Thyroid gland (tissue), 4 donors: ENCODE measurements at places on chromosomes 4 and X.
A peak's percentile ranks its signal among the peaks of the same experiment; 100 is the strongest.

GRCh38 chr4:20127626-20128025, 124.1 kb upstream of the SLIT2 start:
- no peak for DNase-seq

- no peak for DNase-seq
Measured at GRCh38 chr4:130028552-130028951, 932.6 kb downstream of the C4orf33 start.

DNA sequence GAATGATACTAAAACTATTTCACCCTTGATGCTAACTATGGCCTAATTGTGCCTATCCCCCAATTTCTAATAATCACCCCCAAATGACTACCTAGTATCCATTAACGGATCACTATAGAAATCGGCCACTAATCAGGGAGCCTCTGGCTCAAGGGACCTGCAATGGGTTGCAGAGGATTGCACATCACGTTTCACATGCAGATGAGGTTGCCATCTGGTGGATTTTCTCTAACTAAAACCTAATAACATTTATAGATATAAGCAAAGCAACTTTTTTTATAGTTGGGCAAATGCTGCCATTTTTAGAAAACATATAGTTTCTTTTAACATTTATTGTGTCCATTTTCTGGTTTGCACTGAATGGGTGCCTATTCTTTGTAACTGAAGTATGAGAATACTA, 28.3 kb upstream of the ALG13 start:
- no peak for DNase-seq

- no peak for DNase-seq
Measured at GRCh38 chrX:138858438-138858837, 146.9 kb upstream of the FGF13 start.

- DNase-seq: no peak
Measured at GRCh38 chrX:64428371-64428770, 33.1 kb upstream of the MTMR8 start.

DNA sequence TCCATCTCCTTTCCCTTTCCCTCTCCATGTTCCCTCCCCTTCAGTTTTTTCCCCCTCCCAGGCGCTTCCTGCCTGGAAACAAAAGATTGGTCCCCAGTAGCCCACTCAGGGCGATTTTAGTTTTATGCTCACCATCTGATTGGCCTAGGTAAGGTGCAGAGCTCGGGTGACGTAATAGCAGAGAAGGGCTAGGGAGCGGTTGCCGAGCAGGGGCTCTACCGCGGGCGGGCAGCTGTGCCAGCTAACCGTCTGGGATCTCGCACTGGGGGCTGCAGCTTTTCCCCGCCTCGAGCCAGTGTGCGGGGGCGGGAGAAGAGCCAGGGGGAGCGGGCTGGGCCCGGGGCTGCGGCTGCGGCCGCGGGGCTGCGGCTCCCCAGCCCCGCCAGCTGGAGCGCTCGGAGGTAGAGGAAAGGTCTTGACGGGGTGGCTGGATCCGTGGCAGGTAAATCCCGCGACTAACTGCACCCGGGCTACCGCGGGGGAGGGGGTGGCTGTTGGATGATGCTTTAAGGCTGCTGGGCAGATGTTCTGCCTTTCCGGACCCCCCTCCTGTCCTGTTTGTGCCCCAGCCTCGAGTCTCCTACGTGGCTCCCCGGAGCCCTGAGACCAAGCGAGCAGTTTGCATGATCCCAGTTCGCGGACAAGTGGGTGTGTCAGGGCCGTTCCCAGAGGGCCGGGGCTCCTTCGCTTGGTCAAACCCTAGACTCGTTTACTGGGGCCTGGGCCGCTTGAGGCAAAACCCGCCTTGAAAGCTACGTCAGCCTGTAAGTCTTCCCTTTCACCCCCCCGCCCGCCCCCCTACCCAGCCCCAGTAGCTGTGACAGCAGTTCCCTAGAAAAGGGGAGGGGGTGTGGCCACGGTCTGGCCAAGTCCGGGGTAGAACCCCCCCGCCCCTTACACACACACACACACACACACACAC, at the start of gene PAK3:
TSS of gene PAK3 (plus strand) at position 218 of the 922 bp plus-strand sequence. CDS start 26,913 bp downstream, outside the sequence.
- DNase-seq: peak; percentile 55

GRCh38 chr4:74117024-74117534, 18.1 kb upstream of the CXCL2 start:
- DNase-seq: peak; percentile 70

DNA sequence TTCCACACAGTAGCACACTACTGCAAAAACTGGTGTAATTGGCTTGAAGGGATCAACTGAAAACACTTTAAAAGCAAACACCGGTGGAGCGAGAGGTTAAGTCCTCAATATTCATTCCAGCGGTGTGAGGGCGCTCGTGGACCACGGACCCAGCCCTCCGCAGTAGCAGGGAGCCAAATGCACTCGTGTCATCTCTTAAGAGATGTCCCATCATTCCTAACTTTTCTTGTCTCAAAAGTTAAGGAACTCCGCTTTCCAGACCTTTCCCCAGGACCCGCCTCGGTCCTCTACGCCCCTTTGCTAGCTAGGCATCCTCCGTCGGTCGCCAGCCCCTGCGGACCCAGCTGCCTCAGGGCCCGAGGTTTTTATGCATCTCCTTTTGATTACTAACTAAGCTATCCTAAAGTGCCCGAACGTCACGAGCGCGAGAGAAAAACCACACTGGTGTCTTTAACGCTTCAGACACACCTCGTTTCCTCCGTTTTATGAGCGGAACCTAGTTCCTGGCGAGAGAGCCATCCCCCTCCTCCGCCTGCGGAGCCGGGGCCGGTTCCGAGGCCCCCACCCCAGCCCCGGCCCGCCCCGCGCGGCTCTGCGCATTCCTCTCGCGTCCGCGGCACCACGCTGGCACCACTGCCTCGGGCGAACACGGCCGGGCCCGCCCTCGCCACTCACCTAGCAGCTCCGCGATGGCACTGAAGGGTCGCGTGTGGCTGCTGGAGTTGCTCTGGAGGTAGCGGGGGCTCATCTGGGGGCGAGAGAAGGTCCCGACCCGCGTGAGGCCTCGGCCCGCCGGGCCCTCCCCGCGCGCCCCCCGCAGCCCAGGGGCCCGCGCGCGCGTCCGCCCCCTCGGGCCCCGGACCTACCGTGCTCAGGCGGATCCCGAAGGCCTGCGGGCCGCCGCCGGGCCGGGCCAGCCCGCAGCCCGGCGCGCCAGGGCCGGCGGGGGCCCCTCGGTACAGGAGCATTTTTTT, 723 bp downstream of the MORC4 start:
- DNase-seq: peak; percentile 66

DNA sequence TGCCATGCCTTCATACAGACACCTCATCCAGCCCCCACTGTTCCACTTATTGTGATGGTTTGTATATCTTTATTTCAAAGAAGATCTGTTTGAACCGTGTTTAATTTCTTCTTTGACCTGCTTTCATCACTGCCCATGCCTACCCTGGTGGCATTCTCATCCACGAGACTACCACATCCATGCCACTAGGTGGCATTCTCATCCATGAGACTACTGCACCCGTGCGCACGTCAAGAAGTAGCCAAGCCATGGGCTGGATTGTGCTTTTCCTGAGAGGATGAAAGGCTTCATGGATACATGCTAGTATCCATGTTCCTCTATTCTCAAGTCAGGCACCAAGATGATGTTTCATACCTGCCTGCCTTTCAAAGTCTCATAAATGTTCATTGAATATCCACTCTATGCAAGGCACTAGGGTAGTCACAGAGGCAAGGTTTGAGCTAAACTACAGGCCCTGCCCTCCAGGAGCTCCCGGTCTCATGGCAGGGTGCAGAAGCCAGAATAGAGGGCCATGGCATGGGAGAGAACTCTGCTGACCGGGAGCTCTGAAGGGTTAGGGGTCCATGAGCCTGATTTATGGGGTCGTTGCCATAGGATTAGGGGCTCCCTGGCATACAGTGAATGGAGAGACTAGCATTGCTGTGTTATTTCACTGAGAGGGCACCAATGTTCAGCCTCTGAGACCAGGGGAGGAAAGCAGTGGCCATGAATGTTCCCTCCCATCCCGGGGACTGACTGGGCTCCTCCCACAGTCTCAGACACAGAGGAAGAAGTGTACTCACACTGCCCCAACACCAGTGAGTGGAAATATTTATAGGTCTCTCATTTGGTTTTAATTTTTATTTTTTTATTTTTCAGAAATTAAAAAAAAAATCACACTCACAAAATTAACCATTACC, 24.8 kb upstream of the EOLA2 start:
- DNase-seq: peak; percentile 37

- peak; percentile 68 for DNase-seq
Measured at GRCh38 chrX:153609917-153610835, 11.2 kb upstream of the CCNQ start.

- peak; percentile 5 for DNase-seq
Measured at GRCh38 chrX:139930916-139931645, 1.8 kb downstream of the ATP11C start.

GRCh38 chr4:180057891-180058671, 2185.1 kb upstream of the TENM3 start:
- peak; percentile 24 for DNase-seq

DNA sequence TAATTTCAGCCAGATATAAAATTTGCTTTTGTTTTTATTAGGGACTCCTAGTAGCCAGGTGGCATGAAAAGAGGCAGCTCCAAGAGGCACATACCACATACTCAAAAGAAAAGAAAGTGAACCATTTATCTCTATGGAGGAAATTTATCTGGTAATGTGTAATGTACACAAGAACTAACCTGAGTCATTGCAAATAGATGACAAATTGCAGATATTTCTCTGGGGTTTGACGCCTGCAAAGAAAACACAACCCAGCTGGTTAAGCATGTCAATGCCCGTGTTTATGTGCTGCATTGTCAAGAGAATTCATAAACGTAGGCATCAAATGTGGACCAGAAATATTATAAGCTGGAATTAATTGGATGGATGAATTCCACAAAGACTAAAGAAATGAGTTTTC, 46.9 kb upstream of the PHKA2 start:
- DNase-seq: no peak

DNA sequence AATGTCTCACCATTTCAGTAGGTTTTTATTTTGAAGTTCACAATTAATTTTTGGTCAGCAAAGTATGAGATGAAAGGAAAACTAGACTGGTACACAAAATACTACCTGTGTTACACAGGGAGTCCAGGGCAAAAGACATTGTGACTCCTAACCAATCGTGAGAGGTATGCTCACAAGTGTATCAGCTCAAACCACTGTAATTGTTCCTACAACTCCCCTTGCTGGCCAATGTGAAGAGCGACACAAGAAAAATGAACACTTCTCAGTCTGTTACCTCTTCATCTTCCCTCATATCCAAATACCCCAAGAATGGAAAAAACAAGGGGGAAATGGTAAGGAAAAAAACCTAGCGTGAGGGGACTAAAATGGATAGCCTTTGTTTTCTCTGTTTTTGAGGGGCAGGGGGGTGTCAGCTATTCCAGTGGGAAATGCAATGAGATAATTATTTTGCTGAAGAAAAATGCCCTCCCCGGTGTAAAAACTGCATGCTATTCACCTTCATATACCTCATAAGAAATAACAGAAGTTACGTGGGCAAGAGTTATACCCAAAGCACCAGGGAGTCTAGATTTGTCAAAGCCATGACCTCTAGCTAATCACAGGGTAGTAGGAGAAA, 30.6 kb upstream of the NSUN7 start:
- DNase-seq: peak; percentile 30

DNA sequence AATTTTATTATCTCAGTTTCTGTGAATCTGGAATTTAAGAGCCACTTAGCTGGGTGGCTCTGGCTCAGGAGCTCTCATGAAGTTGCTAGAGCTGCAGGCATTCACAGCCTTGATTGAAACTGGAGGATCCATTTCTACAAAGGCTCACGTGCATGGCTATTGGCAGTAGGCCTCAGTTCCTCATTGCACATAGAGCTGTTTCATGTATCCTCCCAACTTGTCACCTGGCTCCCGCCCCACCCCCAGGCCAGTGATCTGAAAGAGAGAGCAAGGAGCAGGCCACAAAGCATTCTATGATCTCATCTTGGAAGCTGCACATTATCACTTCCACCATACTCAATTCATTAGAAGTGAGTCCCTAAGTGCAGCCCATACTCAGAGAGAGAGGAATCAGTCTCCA, 18.5 kb upstream of the AP1AR start:
- no peak for DNase-seq

DNA sequence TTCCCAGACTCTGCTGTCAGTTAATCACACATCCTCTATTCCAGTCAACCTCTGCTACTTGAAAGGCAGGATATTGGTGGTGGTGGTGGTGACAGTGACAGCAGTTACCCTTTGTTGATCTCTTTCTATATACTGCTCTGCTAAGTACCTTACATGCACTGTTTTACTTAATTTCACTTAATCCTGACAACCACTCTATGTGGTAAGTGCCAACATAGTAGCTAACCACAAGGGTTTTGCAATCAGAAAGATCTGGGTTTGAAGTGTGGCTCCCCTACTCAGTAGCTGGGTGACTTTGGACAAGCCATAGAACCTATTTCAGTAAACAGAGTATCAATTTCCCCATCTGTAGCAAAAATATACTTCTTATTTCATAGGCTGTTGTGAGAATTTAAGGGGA, 24.2 kb upstream of the F9 start:
- no peak for DNase-seq

DNA sequence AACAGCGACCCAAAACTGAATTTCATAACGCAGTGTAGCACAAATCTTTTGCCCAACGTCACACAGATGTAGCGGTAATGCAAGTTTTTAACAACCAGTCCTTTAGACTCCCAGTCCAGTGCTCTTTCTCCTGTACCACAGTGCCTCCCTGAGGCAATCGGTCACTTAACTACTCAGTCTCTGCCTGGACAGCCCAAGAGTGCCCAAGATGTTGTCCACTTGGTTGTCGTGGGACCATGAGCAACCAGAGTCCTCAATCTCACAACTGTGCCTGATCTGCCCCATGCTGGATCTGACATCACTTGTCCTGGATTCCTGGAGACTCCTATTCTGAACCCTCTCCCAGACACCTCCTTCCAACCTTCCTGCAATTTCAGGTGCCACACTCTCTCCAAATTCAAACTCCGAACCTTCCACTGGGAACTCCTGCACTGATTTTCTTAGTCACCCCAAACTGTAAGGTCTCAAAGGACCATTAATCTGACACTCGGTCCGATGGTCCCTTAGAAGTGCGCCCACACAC, 702 bp downstream of the MMGT1 start:
- DNase-seq: peak; percentile 5

DNA sequence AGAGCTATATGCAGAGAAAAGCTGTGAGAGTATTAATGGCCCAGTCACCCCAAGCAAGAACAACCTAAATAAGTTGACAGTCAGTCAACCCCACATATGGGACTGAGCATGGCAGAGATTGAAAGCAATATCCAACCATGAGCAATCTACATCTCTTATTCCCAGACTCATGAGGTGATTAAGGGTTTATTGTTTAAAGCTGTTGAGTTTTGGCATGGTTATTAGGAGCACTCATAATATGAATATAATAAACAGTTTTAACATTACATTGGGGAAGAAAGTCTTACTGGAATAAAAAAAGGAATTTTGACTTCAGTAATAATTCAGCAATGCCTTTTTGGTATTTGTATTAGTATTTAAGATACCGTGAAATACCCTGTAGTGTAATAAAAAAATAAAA, 1627.4 kb downstream of the STIM2 start:
- no peak for DNase-seq

DNA sequence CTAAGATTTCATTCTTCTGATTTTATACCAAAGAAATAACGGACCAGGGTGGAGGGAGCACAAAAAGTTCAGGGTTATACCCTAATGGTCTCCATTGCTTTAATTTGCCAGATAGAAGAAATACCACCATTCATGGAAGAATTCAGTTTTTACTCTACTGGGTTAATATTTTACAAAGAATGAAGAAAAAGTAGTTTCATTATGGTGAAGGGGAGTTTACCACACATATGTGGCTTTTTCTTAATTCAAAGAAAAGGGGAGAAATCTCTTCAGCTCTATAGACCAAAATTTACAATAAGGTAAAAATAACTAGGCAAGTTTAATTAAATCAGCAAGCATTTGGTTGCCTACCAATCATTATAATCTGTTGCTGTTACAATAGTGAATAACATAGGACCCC, 37.6 kb downstream of the CASK start:
- DNase-seq: no peak
